ENCODE measurements at places on chromosomes 3 and 15.

- no peak for DNase-seq
Observed at GRCh38 chr3:145094355-145094941, 1066.5 kb downstream of the PLOD2 start.

GRCh38 chr3:141753399-141753798, 9.8 kb upstream of the GRK7 start:
- DNase-seq: no peak

DNA sequence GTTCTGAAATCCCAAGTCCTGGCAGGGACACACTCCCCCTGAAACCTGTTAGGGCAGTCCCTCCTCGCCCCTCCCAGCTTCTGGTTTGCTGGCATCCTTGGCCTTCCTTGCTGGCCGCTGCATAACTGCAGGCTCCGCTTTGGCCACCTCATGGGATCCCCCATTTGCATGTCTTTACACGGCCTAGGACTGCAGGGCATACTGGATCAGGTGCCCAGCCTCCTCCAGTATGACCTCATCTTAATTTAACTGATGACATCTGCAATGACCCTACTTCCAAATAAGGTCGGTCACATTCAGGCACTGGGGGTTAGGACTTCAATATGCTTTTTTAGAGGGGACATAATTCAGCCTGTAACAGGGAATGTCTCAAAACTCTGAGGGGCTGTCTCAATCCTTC, 173.3 kb downstream of the RAB11A start:
- no peak for DNase-seq

DNA sequence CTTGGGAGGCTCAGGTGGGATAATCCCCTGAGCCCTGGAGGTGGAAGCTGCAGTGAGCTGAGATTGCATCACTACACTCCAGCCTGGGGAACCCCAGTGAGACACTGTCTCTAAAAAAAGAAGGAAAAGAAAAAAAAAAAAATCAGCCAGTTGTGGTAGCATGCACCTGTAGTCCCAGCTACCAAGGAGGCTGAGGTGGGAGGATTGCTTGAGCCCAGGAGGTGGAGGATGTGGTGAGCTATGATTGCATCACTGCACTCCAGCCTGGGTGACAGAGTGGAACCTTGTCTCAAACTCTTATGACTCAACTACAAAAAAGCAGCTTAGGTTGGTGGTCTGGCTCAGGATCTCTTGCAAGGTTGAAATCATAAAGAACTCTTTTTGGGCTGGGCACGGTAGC, 19.3 kb upstream of the GPX1 start:
- no peak for DNase-seq

DNA sequence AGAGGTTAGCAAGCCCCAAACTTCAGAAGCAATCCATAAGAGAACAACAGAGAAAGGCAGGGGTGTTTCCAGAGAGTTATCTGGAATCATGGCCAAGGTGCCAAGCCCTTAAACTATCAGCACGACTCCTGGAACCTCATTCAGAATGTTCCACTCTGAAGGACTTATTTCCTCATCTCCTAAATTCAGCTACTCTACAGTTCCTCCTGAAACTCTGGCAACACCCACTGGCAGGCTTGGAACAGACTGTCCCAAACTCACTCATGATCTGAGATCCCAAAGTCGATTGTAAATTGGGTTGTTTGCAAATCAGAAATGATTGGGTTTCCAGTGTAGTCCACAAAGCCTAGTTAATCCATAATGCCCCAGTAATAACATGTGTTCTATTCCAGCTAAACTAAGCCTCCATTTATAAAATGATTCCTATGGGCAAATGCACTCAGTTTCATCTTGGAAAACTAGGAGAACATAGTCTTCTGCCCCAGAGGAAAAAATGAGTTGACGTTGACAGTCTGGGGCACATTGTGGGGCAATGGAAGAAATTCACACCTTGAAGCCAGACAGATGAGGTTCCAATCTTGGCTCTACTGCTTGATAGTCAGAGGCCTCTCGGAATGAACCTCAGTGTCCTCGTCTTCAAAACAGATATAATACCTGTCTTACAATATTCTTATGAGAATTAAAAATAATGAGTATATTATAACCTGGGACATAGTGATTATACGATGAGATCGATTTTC, 65.9 kb downstream of the SLCO2A1 start:
- DNase-seq: no peak

GRCh38 chr3:63803911-63804310, 15.2 kb upstream of the C3orf49 start:
- DNase-seq: no peak

DNA sequence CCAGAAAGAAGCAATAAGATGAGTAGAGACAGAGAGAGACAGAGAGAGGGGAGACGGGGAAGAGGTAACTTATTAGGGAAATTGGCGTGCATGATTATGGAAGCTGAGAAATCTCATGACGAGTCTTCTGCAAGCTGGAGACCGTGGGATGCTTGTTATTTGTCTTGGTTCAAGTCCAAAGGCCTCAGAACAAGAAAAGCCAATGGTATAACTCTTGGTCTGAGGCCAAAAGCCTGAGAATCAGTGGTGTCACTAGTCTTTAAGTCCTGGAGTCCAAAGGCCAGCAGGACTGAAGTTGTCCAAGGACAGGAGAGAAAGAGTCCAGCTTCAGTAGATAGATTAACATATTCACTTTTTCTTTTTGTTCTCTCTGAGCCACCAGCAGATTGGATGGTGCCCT, 613.6 kb downstream of the CADM2 start:
- DNase-seq: no peak

GRCh38 chr3:39094851-39095677, 12.4 kb downstream of the GORASP1 start:
- DNase-seq: no peak

GRCh38 chr3:137693791-137694190, 70.3 kb upstream of the SOX14 start:
- no peak for DNase-seq
